Skin of body (tissue), 3 donors: ENCODE measurements at places on chromosomes 4 and X. TPM values are rescaled to one million over a fixed set of nuclear protein-coding genes. Genes with fewer than 3 reads are reported as not detected.

The GAGE13 gene
- total RNA-seq = not detected

The ABCD1 gene
- total RNA-seq = 4.0 TPM

- DNase-seq = no peak
These were observed 157.7 kb downstream of the SPANXN1 start for GRCh38 chrX:145405012-145405411.

The POLN gene
- total RNA-seq = 4.2 TPM

- no peak for DNase-seq
These were observed 388.6 kb downstream of the PABPC4L start for GRCh38 chr4:133812954-133813353.

GRCh38 chr4:150032541-150032940 is 45.7 kb upstream of the DCLK2 start:
- DNase-seq = no peak

DNA sequence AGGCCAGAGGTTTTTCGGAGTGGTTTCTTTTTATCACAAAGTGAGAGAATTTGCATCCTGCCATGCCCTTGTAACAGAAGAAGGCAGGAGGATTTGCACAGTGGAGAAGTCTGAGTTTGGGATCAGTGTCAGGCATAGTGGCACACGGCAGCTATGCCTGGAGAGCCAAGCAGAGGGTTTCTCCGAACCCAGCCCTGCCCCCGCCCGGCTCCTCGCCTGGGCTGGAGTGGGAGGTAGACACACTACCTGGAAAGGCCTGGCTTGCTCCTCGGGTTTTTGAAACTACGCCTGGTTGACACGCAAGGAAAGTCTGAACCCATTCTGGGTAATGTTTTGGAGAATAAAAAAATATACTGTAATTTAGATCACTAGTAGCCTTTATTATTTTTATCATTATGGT is 1653.6 kb upstream of the TENM3 start:
- DNase-seq = no peak

DNA sequence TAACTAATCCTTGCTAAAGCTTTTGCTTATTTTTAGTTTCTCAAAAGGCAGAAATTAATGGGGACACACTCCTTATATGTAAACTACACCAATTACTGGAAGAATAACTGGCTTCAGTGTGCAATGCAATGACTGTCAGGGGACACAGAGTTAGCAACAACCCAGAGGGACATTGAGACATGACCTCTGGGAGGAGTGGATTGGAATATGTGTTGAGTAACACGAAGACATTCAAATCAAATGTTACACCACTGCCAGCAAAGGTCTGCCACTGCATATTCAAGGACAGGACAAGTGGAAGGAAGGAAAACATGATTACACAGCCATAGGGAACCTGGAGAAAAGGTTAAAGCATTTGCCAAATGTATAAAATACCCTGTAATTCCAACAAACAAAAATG is 240.1 kb upstream of the FSTL5 start:
- no peak for DNase-seq

- DNase-seq = no peak
These were observed 45.5 kb downstream of the ETNPPL start for GRCh38 chr4:108717386-108717785.

DNA sequence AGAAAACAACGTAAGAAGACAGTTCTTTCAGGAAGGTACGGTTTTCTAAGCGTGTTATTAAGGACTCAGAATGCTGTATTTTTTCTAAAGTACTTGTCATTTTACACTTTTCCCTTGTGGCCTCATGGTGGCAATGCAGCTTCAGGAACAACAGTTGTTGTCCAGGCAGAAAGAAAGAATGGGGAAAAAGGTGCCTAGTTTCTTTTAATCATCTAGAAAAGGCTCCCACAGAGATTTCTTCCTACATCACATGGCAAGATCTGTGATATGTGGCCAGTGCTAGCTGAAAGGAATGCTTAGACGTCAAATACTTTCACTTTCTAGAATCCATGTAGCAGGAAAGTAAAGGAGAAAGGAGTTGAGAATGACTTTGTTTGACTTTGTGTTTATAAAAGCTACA is 49.0 kb upstream of the TRAM1L1 start:
- DNase-seq = peak; percentile 25

GRCh38 chr4:108210989-108211835 is 42.5 kb upstream of the LEF1 start:
- DNase-seq = no peak

DNA sequence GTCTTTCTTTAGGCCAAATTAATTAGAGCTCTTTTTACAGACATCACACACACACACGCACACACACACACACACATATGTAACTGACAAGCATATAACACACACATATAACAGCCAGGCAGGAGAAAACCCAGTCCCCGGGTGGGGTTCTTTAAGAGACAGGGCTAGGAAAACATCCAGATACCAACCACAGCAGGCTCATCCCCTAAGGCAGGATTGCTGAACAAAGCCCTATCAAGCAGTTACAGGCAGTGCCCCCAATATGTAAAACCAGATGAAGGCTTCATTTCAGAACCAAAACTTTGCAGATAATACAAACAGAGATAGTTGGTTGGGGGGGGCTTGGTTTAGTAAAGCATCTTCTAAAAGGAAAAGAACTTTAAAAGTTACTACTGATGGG is 18.0 kb upstream of the FAM47E start:
- no peak for DNase-seq

DNA sequence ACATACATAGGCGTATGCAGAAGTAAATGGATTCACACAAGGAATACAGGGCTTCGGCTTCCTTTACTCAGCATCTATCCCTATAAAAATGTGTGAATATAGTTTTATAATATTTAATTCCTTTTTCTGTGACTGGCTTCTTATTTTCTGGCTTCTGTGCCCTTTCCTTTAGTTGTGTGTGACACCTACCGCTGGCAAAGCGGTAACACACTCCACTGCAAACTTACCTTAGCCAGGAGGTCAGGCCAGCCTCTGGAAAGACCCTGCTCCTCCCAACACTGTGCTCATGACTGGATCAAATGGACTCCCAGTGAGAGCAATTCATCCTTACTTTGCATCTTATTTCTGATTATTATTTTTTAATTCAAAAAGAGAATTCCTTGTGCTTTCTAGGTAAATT is 244.2 kb downstream of the ANK2 start:
- DNase-seq = no peak

The EPHA5 gene
- 0.59 TPM for total RNA-seq

DNA sequence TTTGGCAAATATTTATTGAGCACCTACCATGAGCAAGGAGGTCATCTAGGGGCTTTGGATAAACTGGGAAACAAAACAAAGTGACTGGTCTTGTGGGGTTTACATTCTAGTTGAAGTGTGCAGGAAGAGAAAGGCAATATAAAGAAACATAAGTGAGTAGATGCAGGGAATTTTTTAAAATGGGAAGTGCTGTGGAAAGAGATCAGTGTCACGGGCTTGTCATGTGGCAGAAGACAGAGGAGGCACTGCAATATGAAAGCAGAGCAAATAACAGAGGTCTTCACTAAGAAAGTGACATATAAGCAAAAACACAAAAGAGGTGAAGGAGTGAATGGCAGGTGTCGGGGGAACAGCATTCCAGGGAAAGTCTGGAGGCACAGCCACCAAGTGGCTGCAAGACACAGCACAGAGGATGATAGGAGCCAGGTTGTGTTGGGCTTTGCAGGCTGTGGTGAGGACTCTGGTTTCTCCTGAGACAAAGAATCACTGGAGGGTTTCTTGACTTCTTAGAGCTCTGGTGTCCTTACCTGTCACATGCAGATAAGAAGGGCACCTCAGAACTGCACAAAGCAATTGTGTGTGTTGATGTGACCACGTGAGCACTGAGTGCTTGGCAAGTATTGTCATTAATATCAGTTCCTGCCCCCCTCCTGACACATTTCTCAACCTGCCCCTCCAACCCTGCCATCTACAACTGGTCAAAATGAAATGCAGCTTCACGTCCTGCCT is 143.5 kb downstream of the TSPAN5 start:
- no peak for DNase-seq

DNA sequence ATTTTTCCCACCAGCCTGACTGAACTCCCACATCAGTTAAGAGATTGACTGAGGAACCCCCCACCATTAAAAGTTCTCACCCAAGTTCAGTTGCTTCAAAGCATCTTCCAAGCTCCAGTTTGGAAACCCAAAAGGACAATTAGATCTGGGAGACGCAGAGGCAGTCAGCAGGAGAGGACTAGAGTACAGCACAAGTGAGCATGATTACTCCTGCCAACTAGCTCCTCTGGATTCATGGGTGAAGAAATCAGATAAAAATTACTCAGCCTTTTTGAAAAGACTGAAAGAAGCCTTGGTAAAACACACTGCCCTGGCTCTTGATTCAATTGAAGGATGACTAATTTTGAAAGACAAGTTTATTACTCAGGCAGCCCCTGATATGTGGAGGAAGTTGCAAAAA is 297.5 kb downstream of the ADAM29 start:
- DNase-seq = no peak

GRCh38 chr4:95478679-95479078 is 70.1 kb downstream of the UNC5C start:
- no peak for DNase-seq

The SSR4 gene
- total RNA-seq = 99.7 TPM

DNA sequence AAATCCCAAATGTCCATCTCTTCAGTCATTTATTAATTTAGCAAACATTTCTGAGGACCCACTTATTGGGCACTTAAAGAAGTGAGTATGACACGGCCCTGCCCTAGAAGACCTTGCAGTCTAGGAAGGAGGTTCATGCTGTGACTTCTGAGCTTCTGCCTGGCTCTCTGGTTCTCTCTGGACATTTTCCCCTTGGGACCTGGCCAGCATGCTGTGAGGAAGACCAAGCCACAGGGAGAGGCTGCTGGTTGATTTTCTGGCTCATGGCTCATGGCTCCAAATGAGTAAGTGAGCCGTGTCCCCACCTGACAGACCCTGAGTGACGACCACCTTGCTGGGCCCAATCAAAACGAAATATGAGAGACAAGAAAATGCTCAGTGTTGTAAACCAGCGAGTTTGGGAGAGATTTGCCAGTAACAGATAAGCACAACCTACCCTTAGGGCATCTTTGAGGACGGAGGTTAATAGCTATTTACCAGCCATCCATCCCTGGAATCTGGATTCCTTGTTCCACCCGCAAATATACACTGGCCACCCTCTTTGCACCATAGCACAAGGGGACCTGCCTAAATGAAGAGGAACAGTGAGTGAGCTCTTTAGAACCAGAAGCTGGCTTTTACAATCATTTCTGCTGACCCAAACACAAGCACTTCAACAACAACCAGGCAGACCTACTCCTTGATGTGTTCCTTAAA is 876 bp downstream of the MPP1 start:
- DNase-seq = no peak

GRCh38 chrX:47597222-47597621 is 15.0 kb downstream of the TIMP1 start:
- no peak for DNase-seq

DNA sequence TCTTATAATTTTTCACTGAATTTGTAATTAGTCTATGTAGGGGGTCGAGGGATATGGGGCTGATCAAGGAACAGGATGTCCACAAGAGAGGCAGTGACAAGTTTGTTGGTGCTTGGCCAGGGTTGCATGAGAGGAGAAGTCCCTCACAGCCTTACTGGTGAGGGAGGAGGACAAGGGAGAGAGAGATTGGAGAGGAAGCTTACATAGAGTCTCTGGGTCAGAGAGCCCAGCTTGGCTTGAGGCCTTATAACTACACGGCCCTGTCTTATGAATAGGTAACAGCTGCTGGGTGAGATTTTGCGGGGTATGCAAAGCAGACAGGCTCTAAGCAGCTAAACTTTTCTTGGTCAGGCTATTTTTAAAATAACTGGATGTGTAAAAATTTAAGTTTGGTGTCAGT is 37.9 kb upstream of the OTUD4 start:
- no peak for DNase-seq

DNA sequence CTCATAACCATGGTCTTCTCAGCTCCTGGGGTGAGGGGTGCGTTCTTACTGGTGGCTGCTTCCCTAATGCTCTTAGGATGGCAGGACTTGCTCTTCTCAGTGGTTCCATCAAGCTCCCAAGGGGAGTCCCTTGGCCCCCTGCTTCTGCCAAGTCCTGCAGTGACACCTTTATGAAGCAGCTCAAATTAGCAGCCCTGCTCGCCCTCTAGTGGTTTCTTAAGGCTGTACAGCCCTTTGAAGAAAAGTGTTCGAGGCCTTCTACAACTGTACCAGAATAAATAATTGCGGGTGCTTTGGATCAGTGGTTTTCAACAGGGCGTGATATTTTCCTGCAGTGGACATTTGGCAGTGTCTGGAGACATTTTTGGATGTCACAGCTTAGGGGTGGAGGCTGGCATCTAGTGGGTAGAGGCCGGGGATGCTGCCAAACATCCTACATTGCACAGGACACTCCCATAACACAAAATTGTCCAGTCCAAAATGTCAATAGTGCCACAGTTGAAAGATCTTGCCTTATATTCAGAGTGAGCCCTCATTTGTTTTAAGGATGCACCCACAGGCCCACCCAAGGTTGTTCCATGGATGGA is 204.7 kb upstream of the S100G start:
- DNase-seq = no peak

GRCh38 chr4:8010618-8011017 is 71.0 kb upstream of the AFAP1 start:
- peak; percentile 49 for DNase-seq

DNA sequence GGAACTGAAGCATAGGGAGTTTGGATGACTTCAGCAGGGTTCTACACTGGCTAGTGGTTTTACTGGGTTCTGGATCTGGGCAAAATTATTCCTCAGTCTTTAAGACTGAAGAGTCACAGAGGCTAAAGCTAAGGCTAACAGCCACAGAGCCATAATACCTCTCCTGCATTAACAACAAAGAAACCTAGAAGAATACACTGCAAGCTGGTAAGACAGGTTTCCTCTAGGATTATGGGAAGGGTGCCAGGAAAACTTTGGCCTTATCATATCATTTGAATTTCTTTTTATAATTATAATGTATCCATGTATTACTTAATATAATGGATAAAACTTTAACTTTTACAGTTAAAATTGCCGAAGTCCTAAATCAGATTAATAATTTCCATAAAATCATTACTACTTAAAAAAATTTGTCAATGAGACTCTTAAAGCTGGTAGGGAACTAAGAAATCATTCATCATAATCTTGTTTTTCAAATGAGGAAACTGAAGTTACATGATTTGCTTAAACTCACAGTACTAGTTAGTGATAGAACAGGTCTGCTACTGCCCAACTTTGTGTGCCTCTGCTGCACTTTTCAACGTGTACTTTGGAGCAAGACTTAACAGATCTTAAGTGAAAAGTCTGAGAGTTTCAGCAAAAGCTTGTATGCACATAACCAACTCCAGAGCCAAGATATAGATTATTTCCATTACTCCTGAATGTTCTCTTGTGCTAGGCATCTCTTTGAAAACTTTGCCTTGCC is 24.2 kb upstream of the PGRMC2 start:
- no peak for DNase-seq
